ENCODE measurements at places on chromosomes 11 and 22. TPM values are rescaled to one million over a fixed set of nuclear protein-coding genes. Genes with fewer than 3 reads are reported as not detected.
A peak's percentile ranks its signal among the peaks of the same experiment; 100 is the strongest.

The HOATZ gene
- not detected for total RNA-seq

DNA sequence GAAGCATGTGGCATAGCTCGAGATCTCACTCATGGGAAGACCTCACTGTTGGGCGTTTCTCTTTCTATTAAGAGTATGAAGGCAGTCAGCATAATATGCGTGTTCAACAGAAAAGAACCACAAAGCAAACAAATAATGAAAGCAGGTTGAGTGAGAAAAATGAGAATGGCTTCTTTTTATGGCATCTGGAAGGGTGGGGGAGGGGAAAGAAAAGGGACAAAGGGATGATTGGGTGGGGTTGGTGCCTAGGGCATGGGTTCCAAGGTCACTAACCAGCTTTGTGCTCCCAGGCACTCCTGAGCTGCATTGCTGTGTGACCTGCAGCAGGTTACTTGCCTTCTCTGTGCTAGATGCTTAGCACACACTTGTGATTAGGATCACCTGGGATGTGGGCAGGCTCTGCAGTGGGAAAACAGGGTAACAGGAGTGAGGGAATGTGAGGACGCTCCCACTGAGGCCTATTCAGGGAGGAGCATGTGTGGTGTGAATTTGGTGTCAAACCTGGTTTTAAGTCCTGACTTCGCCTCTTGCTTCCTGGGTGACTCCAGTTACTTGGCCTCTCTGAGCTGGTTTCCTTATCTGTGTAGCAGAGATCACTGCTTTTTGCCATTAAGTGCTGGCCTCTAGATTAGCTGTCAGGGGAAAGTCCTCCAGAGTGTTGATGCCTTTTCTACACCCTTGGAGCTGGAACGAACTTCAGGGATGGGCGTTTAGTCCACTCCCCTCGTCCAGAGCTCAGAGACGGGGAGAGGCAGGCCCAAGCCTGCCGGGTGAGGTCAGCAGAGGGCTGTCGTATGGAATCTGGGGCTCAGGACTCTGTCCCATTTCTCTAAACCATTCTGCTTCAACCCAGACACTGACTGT, 74.8 kb downstream of the KIAA1671 start:
- peaks cover 24% of the 10 kb centered on the region for H3K4me1 ChIP-seq
- peaks cover 4% of the 10 kb centered on the region for H3K36me3 ChIP-seq
- peak overlapping the region; percentile 42 for H3K27ac ChIP-seq
- no peaks in the 10 kb centered on the region for H3K27me3 ChIP-seq

GRCh38 chr11:125069796-125070195, 6.7 kb downstream of the SLC37A2 start:
- no peaks in the 10 kb centered on the region for H3K36me3 ChIP-seq
- no peak overlapping the region for H3K27ac ChIP-seq
- H3K4me3 ChIP-seq, result no peak overlapping the region
- no peaks in the 10 kb centered on the region for H3K27me3 ChIP-seq
- no peak for DNase-seq

GRCh38 chr11:81237139-81237538, 1496.5 kb downstream of the FAM181B start:
- H3K4me3 ChIP-seq, result no peak overlapping the region
- no peaks in the 10 kb centered on the region for H3K4me1 ChIP-seq
- H3K36me3 ChIP-seq, result no peaks in the 10 kb centered on the region
- no peaks in the 10 kb centered on the region for H3K27me3 ChIP-seq

DNA sequence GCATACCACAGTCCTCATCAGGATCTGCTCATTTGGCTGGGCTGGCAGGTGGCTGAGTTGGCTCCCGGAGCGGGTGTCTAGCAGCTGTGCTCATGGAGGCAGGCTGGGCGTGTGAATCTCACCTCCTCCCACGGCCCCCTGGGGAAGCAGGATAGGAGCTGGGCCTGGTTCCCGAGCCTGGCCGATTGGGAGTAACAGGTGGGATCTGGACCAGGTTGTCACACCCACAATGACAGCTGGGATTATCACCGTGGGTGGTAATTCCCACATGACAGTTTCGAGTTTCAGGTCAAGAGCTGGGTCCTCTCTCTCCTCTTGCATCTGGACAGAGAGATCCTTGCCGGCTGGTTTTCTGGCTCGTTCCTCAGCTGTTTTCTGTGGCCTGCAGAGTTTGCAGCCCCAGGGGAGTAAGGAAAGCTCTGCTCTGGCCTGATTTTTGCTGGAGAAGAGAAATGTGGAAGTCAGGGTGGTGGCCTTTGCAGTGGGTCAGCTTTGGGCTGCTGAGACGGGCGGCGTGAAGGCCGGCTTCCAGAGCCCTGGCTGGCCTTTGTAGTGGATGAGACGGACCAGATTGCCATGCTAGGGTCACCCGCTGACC, 57.0 kb downstream of the BCR start:
- no peak overlapping the region for H3K27ac ChIP-seq
- no peak for DNase-seq
- no peak overlapping the region for H3K4me3 ChIP-seq
- H3K4me1 ChIP-seq, result no peaks in the 10 kb centered on the region
- H3K27me3 ChIP-seq, result no peaks in the 10 kb centered on the region

The SYT9 gene
- not detected for total RNA-seq

The FOLR1 gene
- 4.8 TPM for total RNA-seq
